ENCODE measurements at places on chromosomes 2 and 18. TPM values are rescaled to one million over a fixed set of nuclear protein-coding genes. Genes with fewer than 3 reads are reported as not detected.

Gene HES6
- total RNA-seq: 7.2 TPM

DNA sequence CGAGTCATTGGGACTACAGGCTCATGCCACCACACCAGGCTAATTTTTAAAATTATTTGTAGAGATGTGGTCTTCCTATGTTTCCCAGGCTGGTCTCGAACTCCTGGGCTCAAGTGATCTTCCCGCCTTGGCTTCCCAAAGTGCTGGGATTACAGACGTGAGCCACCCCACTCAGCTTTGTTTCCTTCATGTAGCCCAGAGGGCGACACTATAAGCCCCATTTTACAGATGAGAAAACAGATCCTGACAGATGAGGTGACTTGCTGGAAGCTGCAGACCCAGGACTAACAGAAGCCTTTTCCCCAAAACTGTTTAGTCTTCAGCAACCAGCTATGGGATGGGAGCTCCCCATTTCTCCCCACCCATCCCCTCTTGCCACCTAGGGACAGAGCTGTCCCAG lies 7.2 kb upstream of the CTDSP1 start:
- no peak for DNase-seq

DNA sequence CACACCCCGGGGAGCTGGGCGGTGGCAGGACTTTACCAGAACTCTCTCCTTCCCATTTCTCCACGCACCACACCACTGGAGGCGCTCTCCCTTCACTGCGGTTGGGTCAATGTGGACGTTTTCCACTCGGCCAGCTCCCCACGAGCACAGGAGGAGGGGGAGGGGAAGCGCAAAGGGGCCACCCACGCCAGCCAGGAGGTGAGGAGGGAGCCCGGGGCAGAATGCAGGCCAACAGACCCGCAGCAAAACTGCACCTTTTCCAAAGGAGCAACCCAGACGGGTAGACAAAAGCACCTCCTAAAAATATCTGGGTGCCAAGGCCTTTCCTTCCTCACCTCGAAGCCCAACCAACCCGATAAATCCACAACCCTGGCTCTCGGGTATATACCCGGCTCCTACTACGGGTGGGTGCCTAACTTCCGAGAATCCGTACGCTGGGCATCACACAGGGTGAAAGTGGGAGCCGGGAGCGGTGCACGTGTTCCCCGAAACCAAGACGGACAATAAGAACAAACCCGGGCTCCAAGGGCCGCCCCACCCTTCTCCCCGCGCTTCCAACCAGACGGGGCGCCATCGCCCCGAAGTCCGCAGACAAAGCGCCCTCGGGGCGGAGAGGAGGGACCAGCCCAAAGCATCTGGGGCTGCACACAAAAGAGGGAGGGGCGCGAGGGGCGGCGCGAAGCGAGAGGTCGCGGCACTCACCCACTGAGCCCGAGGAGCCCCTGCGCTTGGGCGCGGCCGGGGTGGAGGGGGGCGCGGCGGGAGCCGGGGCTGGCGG lies 1.0 kb downstream of the RTN4 start:
- DNase-seq: no peak

- DNase-seq: no peak
Observed at GRCh38 chr2:129884221-129884786, 95.2 kb upstream of the RAB6C start.
